ENCODE measurements at places on chromosomes 11 and 22.

DNA sequence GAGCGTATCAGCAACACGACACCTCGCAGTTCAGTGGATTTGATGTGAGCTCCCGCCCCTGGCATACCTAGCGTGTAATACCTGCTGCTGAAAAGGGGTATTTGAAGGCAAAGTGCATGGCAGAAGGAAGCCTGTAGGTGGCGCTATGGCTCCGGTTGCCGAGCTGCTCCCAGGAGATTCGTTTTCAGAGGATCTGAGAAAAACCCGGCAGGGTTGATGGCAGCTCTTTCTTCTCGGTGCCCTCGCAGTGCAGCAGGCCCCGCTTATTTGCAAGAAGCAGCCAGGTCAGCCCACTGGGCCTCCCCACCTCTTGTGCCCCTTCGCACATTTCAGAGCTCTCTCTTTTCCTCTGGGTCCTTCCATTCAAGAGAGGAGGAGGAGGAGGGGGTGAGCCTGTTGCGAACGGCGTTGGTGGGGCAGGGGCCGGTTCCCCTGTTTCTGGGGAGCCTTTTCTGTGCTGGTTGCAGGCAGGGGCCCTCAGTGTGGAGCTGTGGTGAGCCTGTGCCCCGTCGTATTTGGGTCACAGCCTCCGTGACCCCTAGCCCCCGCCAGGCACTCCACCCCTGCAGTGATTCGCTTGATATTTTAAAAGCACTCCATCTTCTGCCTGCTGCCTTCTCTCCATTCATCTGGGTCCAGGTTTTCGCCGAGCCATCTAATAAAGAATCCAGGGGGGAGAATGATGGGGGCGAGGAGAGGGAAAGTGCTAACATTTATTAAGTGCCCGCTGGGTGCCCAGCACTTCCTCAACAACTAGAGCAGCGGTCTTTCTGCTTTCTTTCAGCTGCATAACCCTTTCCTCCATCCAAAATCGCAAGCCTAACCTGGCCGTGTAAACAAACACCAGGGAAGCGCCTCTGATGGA lies 85.3 kb upstream of the SYT13 start:
- peak; percentile 69 for DNase-seq

DNA sequence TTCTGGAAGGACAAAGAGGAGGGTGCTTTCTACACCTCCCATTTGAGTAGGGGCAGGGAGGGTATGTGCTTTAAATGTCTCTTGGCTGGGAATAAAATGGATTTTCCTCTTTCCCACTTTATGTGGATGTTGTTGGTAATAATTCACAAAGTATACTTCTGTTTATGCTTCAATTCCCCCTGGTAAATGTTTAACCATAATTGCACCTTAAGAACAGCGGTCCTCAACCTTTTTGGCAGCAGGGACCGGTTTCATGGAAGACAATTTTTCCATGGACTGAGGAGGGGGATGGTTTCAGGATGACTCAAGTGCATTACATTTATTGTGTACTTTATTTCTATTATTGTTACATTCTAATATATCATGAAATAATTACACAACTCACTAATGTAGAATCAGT lies 4.0 kb upstream of the TP53AIP1 start:
- DNase-seq, result no peak

- DNase-seq, result no peak
Measured at GRCh38 chr22:45071618-45072017, 61.8 kb upstream of the PHF21B start.

DNA sequence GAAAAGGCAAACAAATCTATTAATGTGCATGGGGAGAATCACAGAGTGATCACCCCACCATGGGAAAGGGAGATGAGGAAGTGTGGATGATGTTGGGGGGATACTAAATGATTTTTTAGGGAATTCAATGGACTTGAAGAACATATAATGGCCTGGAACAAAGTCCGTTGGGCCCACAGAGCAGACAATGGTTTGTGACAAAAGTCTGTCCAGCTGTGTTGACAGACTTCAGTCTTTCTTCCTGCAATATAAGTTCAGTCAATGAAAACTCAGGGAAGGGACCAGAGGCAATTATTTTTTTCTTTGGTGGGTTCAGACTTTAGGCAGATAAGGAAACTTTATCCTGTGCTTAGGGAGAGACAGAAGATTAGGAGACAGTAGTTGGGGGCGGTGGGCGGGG lies 18.0 kb upstream of the HORMAD2 start:
- DNase-seq, result no peak

- DNase-seq, result no peak
Measured at GRCh38 chr11:34006876-34007275, 44.7 kb upstream of the CAPRIN1 start.

GRCh38 chr22:20024225-20024624 lies 3.3 kb downstream of the TANGO2 start:
- DNase-seq, result no peak

Measured in anterior cingulate cortex (tissue), 58 donors.